ENCODE measurements at places on chromosomes 12 and 14. TPM values are rescaled to one million over a fixed set of nuclear protein-coding genes. Genes with fewer than 3 reads are reported as not detected.

DNA sequence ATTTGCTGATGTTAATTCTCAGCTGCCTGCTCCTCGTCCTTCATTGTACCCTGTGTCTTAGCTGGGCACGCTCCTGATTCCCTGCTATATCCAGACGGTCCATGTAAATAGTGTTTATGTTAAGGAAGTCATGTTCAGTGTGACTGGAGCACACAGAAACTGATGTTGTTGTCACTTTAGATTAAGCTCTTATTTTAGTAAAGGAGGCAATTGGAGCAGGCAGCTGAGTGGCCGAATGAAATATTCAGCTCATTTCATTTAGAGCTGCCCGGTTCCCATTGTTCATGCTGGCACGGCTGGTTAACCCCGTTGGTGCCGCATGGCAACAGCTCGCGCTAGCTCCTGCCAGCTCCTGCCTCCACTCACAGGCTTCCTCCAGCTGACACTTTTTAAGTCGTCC, 446.8 kb upstream of the SOX5 start:
- no peak for DNase-seq

DNA sequence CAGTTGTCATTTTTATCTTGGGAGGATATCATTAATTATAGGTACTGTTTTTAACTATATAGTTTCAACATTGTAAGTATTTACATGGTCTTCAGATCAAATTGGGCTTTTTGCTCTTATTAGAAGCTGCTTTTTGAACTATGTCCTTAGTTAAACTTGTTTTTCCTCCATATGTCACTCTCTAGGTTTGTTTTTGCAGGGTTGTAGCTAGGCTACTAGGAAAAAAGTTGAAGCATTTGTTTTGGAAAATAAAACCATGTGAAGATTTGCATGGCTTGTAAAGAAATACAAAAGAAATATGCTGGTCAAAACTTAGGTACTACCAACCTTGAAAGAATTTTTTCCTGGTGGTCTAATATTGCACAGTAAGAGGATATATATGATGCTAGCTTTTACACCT, 3.4 kb downstream of the ARID2 start:
- DNase-seq: no peak

DNA sequence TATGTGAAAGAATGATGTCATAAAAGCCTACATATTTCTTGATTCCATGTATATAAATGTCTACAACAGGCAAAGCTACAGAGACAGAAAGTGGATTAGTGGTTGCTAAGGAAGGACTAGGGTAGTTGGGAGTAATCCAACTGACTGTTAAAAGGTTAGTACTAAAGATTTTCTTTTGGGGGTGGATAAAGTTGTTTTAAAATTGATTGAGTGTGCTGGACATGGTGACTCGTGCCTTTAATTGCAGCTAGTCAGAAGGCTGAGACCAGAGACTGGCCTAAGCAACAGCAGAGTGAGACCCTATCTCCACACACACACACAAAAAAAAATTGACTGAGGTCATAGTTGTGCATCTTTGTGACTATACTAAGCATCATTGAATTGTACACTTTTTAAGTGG, 234.3 kb downstream of the C12orf50 start:
- no peak for DNase-seq

Gene CEBPE
- total RNA-seq: not detected

Gene FBXO34
- total RNA-seq: 35.9 TPM

DNA sequence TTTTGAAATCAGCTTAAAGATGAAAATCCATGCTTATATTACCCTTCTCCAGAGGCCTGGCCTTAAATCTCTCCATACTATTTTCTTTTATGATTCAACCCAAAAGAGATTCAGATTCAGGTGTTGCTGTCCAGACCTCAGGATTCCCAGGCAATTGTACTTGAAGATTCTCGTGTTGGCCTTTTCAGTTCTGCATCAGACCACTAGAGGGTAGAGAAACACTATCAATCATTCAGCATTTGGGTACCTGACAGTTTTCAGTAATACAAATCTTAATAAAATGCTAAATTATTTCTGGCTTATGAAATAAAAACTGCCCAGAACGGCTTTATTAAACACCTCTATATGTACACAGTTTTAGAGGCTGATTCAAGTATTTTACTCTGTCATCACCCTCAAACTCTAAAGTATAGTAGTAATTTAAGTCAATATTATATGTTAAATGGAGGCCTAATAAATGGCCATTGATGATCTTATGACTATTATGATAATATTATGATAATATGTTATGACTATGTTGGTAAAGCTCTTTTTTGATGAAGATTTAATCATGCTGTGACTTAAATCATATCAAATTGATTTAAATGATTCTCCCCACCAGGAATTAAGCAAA, 301.1 kb downstream of the DUSP6 start:
- no peak for DNase-seq

Gene TMEM63C
- 7.7 TPM for total RNA-seq

- DNase-seq: peak; percentile 81
These were observed at the start of gene TPI1 for GRCh38 chr12:6867413-6868210. Gene TPI1 (plus strand): TSS chr12:6867531. CDS start chr12:6867567, 36 bp downstream.

DNA sequence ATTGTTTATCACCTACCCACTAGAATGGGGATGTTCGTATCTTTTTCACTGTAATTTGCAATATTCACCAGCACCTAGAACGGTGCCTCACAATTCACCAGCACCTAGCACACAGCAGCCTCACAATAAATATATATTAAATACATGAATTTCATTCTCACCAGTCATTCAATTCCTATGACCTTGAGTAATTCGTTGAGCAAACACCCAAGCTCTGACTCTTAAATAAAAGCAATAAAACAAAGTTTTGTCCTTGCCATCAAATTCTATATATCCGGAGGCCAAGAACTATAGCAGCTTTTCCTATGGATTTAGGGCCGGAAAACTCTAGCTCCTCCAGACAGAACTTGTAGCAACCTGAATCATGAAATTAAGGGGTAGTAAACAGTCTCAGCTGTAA, 981 bp downstream of the VTI1B start:
- no peak for DNase-seq

Gene C3AR1
- total RNA-seq: not detected

Gene ZBTB1
- total RNA-seq: 66.3 TPM
